ENCODE measurements at places on chromosomes 1 and 21.

DNA sequence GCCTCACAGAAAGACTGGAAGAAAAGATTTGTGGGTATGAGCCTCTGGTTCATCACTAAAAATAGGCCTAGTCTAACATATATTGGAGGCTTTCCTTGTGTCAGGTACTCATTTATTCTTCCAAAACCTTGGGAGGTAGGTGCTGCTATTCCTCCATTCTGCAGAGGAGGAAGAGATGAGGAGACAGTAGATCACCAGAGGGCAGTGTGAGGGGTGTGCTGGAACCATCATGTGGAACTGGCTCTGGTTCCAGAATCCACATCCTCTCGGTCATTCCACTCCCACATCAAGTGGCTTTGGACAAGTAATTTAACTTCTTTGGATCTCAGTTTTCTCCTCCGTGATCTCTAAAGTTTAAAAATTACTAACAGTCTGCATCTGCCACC lies 7.4 kb upstream of the INKA2 start:
- no peak for DNase-seq

GRCh38 chr1:48200166-48200900 lies 22.2 kb upstream of the SLC5A9 start:
- no peak for DNase-seq

DNA sequence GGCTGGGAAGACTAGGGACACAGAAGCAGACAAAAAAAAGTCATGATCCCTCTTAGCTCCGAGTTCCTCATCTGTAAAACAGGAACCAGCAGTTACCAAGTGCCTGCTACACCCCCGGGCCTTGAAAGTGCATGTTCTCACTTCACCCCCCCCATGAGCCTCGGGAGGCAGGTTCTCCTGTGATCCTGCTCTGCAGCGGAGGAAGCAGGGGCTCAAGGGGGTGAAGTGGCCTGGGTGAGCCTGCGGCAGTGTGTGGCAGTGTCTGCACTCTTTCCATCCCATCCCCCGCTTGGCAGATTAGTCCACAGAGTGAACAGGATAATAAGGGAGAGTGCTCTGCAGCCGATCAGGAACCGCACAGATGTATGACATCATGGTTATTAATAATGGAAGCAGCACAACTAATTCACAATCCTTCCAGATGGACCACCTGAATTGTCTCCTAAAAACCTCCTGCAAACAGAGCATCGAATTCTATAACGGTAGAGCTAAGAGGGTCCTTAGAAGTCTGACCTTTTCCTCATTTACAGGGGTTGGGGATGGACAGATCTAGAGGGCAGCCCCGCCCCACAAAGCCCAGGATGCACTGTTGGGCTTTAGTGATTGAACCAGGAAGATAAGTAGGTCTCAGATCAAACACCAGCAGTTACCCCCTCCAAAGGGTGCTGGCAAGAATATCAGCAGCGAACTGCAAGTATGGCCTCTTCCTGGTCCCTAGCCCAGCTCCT lies 174.1 kb upstream of the EDN2 start:
- DNase-seq = no peak

DNA sequence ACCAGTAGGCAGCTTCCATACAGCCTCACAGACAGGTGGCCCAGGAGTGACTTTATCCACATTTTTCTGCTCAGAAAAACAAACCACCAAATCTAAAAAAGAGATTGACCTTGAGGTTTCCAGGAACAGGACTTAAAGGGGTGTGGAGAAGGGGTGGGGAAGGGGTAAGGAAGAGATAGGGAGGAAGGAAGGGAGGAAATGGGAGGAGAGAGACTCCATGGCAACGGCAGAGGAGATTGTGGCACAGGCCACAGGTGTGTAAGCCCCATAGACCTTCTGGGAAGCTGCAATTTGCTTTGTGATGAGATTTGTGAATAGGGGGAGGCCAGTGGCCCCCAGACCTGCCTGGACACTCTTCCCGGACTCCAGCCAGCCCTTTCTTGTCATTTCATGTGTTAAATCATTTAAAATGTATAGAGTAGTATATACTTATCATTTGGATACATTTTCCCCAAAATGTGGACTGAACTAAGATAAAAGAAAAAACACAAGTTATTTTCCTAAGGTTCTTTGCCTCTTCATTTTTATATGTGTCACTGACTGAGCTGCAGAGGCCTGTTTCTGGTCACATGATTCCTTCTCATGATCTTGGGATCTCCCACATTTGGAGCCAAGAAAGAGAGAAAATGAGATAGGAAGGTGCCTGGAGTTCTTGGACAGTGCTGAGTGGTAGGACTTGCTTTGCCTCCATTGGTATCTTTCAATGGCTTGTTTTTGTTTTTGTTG lies 55.5 kb downstream of the CLIC6 start:
- no peak for DNase-seq

- no peak for DNase-seq
These were observed 45.4 kb downstream of the SELENOF start for GRCh38 chr1:86868477-86868876.

GRCh38 chr1:85611425-85611824 lies 30.9 kb downstream of the CCN1 start:
- DNase-seq = no peak

DNA sequence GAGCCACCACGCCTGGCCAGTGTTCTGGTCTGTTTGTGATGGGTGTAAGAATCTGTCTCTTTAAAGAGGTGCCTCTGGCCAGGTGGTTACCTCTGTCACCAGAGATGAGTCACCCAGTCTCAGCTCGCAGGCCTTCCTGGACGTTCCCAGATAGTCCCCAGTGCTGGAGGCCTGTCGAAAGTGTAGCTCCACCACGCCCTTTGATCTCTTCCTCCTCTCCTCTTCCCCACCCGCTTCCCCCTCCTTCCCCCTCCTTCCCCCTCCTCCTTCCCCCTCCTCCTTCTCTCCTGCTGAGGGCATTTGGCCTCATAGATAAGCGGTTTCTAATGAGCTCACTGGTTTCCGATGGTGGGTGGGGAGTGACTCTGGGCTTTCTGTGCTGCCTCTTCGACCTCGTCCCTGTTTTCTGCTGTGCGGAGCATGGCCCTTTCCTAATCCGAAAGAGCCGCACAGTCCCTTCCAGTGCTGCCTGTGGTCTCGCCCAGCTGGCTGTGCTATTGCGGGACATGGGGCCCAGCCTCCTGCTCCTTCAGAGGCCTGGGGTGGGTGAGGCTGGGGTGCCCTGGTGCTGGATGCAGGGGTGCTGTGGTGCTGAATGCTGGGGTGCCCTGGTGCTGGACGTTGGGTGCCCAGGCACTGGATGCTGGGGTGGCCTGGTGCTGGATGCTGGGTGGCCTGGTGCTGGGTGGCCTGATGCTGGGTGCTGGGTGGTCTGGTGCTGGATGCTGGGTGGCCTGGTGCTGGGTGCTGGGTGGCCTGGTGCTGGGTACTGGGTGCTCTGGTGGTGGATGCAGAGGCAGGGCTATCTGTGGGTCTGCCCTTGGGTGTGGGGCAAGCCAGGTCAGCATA lies 19.2 kb downstream of the AGPAT3 start:
- no peak for DNase-seq

- DNase-seq = no peak
These were observed 9.4 kb upstream of the CTBS start for GRCh38 chr1:84583648-84584047.

Data from A549 (cell line).